ENCODE measurements at places on chromosomes 6 and 20.

DNA sequence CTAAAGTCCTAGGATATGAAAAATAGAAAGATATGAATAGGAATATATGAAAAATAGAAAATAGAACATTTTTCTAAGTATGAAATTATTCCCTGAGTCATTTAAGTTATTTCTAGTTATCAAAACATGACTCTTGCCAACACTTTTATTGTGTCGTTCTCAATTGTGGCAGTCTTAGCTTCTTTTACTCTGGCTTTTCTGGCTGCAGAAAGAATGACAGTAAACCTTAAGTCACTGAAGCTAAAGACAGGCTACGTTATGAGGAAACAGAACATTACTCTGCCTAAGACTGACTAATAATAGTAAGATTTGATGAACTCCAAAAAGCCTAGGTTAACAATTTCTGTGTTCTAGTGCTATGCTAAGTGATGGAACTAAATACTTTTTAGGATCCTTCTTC lies 74.6 kb downstream of the AIG1 start:
- DNase-seq = no peak

GRCh38 chr20:31949877-31950646 lies 1.8 kb downstream of the PDRG1 start:
- DNase-seq = no peak

- DNase-seq = no peak
Measured at GRCh38 chr6:83138758-83139157, 54.3 kb downstream of the PGM3 start.

DNA sequence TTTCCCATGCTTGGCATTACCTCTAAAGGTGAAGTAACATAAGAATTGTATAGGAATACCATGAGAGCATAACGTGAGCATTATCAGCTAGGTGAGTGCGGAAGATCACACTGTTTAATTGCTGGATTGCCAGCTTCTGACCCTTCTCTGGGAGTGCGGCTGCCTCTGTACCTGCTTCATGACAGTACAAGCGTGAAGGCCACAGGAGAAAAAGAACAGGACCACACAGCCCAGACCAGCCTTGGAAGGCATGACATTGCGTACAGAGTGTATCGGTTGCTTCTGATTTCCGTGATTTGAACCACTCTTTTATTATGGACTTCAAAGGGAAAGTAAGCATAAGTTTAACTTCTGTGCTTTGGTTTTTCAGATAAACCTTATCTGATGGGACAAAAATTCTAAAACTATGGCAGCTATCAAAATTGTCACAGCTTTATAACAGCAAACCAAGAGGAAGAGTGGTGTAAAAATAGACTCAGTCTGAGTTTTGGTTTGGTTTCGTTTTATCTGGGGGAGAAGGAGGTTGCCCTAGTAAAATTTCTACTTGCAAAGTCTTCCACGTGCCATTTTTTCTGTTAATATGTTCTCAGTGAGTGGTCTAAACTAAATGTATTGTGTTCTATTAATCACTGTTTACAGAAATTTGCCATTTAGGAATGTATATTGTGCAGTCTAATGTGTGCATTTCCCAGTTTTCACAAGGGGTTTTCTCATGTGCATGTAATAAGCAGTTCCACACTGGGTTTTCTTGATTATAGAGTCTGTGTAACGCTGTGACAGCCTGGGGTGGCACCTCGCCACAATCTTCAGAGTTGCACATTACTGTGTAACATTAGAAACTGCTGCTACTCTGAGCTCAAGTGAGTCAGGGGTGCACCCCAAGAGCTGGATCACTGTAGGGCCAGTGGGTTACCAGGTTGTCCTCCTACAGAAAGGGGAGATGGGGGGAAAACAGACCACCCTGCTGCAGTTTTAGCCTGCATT lies 97.3 kb downstream of the RPP40 start:
- DNase-seq = no peak

- DNase-seq = no peak
Measured at GRCh38 chr6:11575408-11576033, 38.0 kb downstream of the TMEM170B start.

DNA sequence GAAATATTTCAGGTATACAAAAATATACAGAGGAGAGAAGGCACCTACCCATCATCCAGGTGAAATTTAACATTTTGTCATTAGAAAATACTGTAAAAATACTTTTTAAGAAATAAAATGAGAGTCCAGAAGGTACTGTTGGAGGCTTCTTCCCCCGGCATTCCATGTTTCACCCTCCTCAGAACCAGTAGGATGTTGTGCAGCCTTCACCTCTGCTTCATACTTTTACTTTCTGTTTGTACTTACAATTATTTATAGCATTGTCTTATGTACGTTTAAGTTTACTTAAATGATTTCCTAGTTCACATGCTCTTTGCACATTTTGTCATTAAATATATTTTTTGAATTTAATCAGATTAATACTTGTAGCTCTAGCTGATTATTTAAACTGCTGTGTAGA lies 30.9 kb downstream of the TMEM200A start:
- no peak for DNase-seq

- DNase-seq = no peak
Measured at GRCh38 chr6:163147994-163148393, 266.5 kb upstream of the QKI start.

DNA sequence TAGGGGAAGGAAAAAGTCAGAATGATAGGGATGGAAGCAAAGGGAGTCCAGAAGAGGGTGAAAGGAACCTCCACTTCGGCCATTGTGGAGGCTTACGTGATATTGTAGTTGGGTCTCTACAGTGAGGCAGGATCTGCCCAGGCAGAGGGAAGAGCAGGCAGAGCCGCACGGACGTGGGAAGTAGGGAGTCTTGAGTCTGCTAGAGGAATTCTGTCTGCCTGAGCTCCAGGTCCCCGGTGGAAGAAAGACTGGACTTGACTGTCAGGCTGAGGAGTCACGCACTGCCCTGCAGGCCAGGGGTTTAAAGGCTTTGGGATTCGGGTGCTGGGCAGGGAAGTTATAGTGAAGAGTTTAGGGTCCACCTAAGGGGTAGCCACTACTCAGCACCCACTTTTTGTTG lies 16.4 kb downstream of the TGM6 start:
- DNase-seq = no peak

GRCh38 chr6:3370361-3371221 lies 86.3 kb downstream of the SLC22A23 start:
- DNase-seq = no peak

DNA sequence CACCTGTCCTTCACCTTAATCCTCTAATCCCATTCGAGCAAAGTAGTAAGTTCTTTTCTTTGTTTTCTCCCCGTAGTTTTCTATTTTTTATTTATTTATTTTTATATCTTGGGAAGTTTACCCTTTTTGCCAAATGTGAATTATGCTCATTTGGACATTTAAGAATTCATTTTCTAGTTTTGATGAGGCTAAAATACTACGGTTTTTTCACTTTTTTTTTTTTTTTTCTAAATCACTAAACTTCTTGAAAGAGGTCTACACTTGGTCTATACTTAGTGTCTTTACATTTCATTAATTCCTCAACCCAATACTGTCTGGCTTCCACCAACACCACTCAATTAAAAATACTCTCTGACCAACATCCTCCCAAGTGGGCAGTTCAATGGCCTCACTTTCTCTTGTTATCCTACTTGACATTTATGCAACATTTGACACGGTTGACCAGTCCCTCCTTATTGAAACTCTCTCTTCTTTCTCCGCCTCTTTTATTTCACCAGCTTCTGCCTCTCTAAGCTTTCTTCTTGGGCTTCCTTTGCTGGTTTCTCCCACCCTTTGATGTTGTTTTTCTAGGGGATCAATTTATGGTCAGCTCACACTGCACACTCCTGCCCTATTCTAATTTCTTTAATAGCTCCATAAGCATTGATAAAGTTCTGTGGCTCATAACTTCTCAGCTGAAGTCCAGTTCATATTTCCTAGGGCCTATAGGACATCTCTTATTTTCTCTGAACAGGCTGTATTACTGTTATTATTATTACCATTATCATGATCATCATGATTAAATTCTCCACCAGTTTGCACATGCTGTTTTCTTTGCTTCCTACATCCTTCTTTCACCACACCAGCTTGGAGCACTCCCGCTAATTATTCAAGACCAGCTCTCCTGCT lies 72.6 kb upstream of the CITED2 start:
- DNase-seq = no peak

- no peak for DNase-seq
Measured at GRCh38 chr6:86355271-86355670, 582.1 kb upstream of the HTR1E start.

DNA sequence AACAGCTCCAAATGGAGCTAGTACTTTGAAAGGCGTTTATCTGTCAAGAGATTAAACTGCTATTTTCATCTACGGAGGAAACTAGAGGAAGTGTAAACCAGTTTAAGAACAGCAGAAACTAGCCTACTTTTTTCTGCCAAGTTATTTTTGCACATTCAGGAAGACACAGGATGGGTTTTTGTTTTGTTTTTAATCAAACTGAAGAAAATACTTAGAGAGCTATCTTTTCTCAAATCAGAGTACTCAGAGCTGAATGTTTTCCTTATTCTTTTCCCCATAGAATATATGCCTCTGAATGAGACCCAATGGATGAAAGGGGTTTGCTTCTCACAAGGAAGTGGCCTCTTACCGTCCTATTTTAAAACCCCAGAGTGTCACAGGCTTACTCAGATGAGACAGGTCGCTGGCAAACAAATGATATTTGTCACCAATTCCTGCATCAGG lies 538.5 kb downstream of the CD83 start:
- DNase-seq = no peak

DNA sequence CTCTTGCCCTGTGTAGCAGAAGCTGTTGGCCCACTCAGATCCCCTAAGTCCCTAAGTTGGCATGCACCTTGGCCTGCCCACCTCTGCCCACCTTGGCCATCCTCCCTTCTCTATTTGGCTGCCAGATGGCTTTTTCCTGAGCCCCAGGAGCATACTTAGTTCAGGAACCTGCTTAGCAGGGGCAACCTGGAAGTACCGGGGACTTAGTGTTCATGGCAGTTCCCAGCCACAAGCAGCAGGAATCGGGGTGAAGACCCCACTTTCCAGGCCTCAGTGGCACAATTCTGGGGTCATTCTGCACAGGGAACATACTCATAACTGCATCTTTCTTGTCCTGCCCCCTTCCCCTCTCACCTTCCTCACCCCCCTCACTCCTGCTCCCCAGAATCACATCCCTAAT lies 158.0 kb upstream of the PMEPA1 start:
- DNase-seq = no peak

GRCh38 chr20:51596668-51597388 lies 54.3 kb upstream of the NFATC2 start:
- no peak for DNase-seq

GRCh38 chr6:138752017-138752416 lies 21.6 kb upstream of the CCDC28A start:
- DNase-seq = no peak

DNA sequence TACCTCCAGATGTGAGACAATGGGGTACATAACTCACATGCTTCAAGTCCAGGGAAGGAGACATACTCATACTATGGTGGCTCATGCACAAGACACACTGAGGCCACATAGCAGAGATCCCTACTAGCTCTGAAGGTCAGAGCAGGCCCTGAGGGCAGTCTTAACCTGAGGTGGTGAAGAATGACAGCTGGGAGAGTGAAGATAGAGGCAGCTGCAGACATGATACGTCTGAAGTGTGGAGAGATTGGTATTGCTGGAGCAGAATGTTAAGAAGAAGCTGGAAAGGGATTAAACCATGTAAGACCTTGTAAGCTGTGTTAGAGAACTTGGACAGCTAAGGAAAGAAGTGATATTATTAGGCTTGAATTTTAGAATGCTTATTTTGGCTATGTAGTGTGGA lies 32.9 kb downstream of the PGM3 start:
- DNase-seq = no peak

- DNase-seq = no peak
Measured at GRCh38 chr6:93779086-93779841, 359.9 kb upstream of the EPHA7 start.

DNA sequence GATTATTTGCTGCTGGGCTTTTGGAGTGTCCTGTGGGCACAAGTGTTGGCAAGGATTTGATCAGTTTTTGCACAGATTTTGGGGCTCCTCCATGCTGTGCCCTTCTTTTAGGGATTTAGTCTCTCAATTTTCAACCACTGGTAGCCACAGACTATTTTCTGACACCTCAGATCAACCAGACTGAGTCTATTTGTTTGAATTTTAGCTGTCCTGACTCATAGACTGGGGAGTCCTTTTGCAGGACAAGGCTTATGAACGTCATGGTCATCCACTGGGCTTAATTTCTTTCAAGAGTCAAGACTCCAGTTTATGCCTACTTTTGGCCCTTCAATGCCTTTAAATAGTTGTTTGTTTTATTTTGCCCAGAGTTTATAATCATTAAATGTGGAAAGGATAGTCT lies 59.3 kb downstream of the BCKDHB start:
- DNase-seq = no peak

DNA sequence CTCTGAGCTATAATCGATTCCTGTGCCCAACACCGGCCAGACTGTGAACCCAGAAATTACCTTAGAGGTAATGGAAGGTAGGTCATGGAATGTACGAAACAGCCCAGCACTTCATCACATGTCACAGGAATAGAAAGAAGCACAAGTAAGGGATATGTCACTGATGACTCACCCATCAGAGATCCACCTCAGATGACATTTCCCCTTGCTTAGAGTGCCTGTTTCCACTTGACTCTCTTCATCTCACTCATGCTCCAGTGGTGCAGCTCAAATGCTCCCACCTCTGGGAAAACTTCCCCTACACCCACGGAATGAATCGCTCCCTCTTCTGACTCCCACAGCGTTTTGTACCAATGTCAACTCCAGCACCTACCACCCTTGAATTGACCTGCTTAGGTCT lies 381.6 kb upstream of the CNR1 start:
- DNase-seq = no peak

DNA sequence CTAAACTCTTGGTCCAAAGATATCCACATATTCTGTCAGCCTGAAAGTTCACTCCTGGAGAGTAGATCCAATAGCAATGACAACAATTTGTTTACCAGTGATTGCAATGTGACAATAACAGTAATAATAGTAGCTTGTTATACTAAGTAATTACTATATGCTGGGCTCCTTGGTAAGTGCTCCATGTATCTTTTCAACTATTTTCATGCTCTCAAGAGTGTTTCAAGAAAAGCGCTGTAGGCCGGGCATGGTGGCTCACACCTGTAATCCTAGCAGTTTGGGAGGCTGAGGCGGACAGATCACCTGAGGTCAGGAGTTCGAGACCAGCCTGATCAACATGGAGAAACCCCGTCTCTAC lies 15.4 kb downstream of the BCL2L1 start:
- no peak for DNase-seq

- no peak for DNase-seq
Measured at GRCh38 chr6:27825025-27825793, 87.0 kb downstream of the OR2B2 start.

Data from stimulated activated CD4-positive, alpha-beta T cell treated with anti-CD3 and anti-CD28 coated beads, TNF-alpha, amount 100 ng/mL, for 24 hours (primary cell).